CD4-positive, alpha-beta T cell treated with Interleukin-4 for 1 hour (primary cell): ENCODE measurements at places on chromosomes 11 and 22.

- no peak for DNase-seq
These were observed 97.8 kb downstream of the CADM1 start for GRCh38 chr11:115406404-115406803.

GRCh38 chr11:33171251-33171650 lies 10.0 kb upstream of the CSTF3 start:
- DNase-seq, result no peak

DNA sequence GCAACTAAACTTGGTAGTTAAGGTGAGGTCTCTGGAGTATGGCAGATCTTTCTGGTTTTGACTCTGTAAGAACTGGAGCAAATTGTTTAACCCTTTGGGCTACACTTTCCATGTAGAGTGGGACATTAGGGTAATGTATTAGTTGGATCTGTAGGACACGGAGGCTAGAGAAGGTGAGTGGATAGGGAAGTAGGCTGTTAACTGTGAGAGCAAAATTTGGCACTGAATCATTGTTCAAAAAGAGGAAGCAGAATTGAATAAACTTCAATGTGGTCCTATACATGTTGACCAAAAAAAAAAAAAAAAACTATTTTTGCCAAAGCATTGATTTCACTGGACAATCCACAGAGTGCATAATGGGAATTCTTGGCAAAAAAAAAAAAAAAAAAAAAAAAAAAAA lies 370.2 kb upstream of the CHORDC1 start:
- DNase-seq, result no peak

GRCh38 chr22:31891366-31892079 lies 52.8 kb upstream of the YWHAH start:
- DNase-seq, result no peak

DNA sequence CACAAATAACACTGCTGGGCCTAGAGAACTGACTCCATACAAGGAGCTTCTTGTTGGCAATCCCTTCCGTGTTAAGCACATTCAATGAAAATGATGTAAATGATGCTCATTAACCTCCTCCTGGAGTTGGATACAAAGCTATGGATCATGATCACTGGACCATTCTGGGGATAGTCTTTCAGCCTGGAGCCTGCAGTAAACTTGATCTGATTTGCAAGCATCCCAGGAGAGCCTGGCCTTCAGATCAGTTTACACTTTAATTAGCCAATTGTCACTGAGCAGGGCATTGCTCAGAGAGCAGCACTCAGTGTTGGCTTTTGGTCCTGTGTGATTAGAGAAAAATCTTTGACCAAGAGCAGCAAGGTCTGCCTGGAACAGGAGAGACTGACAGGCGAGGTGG lies 45.6 kb downstream of the ARFGAP3 start:
- no peak for DNase-seq
